ENCODE measurements at places on chromosomes 5 and 9.

DNA sequence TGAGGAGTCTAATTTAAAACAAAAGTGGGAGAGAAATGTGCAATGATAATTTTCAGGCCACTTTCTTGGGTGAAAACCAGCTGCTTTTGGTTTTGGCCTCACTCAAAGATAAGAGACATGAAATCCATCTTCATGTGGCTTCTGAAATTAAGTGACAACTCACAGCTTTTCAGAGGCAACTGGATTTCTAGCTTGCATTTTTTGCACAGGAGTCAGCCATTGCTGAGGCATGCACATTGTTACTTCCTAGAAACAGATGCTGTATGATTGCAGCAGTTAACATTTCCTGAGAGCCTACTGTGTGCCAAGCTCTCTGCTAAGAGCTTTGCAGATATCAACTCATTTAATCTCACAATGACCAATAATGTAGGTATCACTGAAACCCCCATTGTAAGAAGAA lies 562.6 kb downstream of the NR2F1-AS1 start:
- DNase-seq, result peak; percentile 58

DNA sequence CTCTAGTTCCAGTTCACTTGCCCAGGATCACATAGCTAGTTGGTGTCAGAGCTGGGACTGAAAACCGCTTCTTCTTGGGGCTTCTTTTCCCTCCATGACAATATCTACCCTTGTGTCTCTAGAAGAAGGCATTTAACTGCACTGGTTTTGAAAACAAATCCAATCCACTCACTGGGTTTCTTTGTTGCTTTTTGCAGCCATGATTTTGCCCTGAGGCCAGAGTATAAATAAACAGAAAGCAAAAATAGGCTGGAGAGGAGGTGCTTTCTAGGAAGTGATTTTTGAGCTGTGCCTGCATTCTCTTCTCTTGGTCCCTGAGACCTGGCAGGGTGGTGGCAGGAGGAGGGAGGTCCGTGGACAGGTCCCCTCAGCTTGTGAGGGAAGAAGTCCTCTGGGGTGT lies 6.9 kb upstream of the TRIO start:
- DNase-seq, result no peak

DNA sequence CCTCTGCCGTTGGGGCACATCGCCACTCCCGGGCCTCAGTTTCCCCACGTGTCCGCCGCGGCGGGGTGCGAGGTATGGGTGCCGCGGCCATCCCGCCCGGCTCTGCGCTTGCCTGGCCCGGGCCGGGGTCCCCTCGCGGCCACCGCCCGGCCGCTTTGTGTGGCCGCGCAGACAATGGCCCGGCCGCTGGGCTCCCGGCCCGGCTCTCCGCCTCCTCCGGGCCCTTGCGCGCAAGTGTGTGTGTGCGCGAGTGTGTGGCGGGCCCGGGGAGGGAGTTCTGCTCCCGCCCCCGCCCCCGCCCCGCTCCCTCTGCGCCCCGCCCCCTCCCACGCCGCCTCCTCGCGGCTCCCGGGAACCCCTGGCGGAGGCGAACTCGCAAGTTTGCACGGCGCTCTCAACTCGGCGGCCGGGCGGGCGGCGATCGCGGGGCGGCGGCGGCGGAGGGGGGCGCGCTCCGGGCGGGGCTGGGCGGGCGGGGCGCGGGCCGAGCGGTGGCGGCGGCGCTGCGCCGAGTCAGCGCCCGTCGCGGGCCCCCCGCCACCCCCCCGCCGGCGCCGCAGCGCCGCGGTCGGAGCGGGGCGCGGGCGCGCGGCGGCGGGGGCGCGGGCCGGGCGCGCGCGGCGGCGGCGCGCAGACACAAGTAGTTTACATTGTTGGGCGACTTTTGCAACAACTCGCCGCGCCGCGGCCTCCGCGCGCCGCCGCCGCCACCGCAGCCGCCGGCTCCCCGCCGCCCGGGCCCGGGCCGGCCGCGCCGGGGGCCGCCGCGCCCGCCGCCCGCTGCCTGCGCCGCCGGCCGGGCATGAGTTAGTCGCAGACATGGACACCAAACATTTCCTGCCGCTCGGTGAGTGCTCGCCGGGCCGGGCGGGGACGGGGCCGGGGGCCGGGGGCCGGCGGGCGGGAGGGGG lies at the start of gene RXRA:
TSS of gene RXRA (plus strand) at position 643 of the 911 bp plus-strand sequence. CDS start at position 820, 177 bp downstream.
- DNase-seq, result peak; percentile 95

GRCh38 chr5:113278976-113279375 lies 155.8 kb downstream of the TSSK1B start:
- peak; percentile 35 for DNase-seq

DNA sequence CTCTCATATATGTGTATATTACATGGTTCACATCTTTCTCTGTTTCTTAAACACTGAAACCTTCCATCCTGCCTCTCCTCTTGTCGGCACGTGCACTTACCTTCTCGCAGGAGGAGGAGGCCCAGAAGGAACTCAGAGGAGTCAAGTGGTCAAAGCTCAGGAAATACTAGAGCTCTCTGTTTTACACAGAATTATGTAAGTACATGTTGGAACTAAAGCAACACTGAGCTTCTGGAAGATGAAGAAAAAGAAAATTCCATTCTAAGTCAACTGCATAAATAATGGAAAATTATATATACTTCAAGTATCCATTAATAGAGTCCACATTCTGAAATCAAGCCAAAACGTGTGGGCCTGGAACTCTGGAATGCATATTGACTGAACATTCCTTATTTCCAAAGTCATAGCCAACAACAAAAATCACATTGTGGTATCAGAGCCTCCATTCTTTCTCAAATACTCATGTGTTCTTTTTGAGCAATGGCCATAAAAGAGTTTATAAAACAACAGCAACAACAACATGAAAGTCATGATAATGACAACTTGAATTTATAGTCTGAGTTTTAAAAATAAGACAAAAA lies 121.5 kb upstream of the RAI14 start:
- peak; percentile 97 for DNase-seq

DNA sequence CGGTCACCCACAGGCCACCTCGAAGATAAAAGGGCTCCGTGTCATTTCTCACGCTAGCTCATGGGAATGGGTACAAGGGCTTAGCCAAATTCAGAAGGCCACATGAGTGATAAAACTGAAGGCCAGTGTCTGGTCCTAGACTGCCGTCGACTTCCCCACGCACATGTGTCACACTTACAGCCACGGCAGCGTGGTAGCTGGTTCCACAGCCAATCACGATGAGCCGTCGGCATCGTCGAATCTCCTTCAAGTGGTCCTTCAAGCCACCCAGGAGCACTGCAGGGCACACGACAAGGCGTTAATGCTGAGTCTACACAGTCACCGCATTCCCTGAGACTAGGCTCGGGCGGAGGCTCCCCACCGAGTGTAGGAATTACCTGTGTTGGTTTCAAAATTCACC lies 24.7 kb upstream of the MAPK9 start:
- no peak for DNase-seq

- no peak for DNase-seq
Measured at GRCh38 chr5:141853895-141854626, 24.1 kb downstream of the PCDH1 start.

Data from fibroblast of skin of scalp (primary cell).